ENCODE measurements at places on chromosomes 3 and 15.

DNA sequence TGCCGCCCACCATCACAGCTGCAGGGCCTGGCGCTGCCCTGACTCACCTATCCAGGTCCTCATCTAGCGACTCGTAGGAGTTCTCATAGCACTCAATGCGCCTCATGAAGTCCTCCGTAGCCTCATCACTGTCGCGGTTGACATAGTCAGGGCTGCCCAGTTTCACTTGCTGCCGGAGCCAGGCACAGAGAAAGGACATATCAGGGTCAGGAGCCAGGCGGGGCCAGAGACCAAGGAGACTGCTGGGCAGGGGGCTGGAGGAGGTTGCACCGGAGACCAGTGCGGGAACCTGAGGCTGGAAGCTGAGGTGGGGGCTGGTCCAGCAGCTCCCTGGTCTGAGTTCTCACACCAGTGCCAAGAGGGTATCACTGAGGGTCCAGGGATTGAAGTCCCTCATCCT, 18.2 kb downstream of the PFKFB4 start:
- no peak for DNase-seq

GRCh38 chr15:62847900-62848489, 194.6 kb upstream of the TPM1 start:
- DNase-seq: no peak

GRCh38 chr15:60373745-60374144, 24.0 kb downstream of the ANXA2 start:
- DNase-seq: no peak

DNA sequence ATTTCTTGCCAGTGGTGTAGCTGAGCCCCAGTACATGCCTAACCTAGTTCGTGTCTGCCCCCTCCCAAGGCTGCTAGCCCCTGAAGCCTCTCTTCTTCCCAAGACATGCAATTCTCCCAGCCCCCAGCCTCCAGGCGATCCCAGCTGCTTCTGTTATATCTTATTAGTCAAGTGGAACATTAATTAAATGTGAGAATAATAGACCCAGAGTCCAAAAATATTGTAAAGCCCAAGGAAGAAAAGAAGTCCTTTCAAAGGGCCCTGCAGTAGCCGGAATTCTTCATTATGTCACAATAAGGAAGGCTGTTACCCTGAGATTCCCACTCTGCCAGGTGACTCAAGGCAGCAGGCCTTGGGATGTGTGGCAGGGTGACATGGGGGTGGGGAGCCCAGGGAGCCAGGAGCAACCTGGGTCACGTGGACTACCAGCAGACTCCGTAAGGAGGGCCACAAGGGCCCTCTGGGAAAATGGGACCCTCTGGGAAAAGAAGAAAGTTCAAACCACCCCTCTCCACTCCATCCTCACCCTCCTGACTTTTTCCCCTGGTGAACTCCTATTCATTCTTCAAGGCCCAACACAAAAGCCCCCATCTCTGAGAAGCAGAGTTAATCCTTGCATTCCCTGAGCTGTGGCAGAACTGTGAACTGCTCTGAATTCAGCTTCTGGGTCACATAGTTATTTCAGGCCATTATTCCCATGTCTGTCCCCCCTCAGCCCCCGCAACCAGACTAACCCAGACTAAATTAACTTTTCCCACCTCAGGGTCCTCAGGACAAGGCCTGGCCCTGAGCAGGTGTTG, 21.8 kb upstream of the TRH start:
- no peak for DNase-seq

GRCh38 chr15:70092464-70093027, 5.2 kb downstream of the TLE3 start:
- no peak for DNase-seq

- DNase-seq: no peak
Measured at GRCh38 chr3:40586901-40587300, 62.1 kb downstream of the ZNF621 start.

DNA sequence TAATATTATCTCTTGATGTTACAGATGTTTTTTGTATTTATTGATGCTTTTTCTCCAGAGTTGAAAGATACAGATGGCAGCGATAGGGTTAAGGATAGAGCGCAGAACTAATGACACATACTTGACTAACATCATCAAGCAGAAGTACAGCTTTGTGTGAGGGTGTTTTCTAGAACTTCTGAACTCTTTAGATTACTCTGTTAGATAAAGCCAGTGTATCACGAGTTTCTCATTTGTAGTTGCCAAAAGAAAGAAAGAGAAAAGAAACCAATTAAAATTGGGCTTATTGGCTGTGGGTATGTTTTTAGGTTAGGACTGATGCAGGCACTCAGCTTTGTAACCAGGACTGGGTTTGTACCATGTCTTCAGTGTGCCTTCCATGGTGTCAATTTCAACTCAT, 6.6 kb upstream of the GPR171 start:
- no peak for DNase-seq
